ENCODE measurements at places on chromosomes 3 and 15.

GRCh38 chr3:41418961-41419691, 219.8 kb downstream of the CTNNB1 start:
- DNase-seq, result peak; percentile 3

- no peak for DNase-seq
Observed at GRCh38 chr3:123153125-123154019, 48.4 kb upstream of the SEC22A start.

DNA sequence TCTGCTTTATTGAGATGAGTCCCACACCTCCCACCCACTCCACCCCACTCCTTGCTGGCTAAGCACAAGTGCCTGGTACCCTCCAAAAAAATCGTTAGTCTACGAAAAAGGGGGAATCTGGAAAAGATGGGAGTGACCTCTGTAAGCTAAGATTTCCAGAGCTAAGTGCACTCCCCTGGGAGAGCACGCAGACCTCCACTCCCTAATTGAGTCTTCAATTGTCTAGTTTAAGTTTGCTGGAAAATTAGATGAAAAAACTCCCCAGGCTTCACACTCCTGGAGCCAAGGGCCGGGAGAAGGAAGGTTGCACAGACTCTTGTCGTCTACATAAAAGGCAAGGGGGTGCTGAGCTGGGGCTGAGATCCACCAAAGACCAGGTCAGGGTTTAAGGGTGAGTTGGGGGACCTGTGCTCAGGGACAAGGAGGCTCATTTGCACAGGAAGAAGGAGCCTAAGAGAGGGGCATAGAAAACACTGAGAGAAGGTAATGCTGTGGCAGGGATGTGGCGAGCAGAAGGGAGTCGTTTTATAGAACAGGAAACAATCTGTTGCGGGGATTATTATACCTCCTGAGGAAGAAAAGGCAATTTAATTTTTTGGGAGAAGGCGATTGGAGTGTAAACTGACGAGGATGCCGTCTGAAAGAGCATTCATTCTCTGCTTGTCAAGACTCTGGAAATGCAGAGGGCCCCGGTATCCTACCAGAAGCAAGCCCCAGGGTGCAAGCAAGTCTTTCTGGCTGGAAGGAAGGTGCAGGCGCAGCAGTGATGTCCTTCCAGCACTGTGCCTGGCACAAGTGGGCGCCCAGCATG, 126.5 kb upstream of the DLG1 start:
- DNase-seq, result no peak

- peak; percentile 57 for DNase-seq
Observed at GRCh38 chr3:177802151-177802900, 605.0 kb upstream of the TBL1XR1 start.

- no peak for DNase-seq
Observed at GRCh38 chr3:131694376-131694775, 191.6 kb upstream of the MRPL3 start.

DNA sequence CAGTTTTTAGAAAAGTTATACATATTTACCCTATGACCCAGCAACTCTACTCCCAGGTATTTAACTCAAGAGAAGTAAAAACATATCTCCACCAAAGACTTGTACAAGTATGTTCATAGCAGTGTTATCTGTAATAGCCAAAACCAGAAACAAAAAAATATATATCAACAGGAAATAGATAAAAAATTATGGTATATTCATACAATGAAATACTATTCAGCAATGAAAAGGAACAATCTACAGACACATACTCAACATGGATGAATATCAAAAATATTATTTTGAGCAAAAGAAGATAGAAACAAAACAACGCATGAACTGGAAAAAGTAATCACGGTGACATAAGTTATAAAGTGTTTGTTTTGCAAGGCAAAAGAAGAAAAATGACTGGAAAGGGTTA, 72.4 kb downstream of the VPS13C start:
- DNase-seq, result no peak

DNA sequence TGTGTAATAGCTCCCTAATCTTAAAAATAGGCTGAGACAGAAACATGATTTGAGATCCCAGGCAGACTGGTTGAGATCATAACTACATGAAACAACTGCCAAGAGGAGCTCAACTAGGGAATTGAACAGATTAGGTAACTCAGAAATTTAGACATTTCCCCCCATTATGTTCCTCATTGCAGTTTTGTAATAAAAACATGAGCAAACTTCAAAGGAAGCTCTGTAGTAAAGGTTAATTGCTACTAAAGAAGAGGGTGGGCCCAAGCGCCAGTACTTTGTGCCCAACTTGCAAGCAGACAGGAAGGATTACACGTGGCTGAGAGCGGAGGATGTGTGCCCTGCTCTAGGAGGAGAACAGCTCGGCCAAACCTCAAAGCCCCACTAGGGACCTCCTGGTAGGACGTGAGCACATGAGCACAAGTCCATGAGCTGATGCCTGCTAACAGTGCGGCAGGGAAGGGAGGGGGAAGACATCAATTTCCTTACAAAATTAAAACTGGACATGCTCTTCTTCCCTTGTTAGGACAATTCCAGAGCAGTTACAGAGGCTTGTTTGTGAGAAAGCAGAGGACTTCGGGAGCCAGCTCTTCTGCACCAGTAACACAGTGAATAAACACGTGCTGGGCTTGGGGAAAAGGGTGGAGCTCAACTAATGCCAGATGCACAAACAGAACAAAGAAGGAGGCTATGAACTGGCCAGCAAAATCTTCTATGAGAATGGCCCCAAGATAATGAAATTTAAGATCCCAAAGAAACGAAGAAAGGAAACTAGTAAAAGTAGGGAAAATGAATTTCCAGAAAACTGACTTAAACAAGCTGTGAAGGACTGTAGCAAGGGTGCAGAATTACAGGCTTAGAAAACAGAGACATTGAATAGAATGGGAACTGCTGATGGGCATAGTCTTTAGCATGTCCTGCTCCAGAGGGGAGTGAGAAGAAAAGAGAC, 275.5 kb downstream of the MECOM start:
- DNase-seq, result no peak

DNA sequence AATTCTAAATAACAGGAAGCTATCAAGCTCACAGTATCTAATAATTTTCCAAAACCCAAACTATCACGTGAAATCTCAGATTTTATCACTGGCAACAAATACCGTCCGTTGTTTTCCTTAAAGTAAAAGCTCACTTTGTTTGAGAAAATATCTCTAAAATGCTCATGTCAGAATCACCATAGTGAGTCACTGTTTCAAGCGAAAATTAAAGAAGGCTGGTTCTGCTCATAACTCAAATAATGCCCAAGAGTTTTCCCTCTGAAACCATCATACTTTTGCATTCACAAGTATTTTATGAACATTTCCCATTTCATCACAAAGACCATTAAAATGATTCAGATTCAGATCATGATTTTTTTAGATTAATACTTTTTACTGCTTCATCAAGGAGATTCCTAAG, 50.6 kb downstream of the TBL1XR1 start:
- DNase-seq, result no peak

DNA sequence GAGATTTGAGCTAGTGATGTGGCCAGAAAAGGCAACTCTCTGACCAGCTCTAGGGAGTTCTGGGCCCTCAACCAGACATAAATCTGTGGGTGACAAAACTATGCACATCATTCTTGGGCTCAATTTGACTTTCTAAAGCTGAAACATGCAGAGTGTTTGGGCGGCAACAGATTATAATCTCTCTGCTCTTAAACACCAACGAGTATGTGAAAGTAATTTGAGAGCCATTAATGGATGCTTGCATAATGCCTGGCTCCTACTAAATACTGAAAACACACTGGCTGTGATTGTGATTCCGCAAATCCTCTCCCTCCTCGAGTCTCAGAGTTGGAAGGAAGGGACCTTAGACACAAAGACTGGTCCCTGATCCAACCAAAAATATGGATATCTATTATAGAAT, 186.7 kb downstream of the UACA start:
- DNase-seq, result no peak
